Fibroblast of skin of abdomen (primary cell): ENCODE measurements at places on chromosomes 6 and 20.

DNA sequence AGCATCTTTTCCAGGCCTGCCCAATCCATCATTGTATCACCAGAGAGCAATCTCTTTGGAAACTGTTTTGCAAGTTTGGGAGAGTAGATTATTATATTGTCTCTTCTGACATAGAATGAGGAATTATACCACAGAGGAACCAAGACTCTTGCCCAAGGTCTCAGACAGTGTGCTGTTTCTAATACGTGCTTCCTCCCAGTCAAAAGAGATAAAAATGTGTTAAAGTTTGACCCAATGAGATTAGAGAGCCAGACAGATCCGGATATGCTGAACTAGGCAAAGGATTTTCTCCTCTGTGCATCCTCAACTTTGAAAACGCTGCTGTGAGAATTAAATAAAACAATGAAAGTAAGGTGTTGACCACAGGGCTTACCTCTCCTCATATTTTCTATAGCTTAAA, 18.6 kb upstream of the NT5E start:
- DNase-seq = no peak

- DNase-seq = no peak
Measured at GRCh38 chr6:149492798-149493343, 8.1 kb upstream of the ZC3H12D start.

- DNase-seq = peak; percentile 81
Measured at GRCh38 chr6:7919871-7920270, 9.3 kb upstream of the TXNDC5 start.

DNA sequence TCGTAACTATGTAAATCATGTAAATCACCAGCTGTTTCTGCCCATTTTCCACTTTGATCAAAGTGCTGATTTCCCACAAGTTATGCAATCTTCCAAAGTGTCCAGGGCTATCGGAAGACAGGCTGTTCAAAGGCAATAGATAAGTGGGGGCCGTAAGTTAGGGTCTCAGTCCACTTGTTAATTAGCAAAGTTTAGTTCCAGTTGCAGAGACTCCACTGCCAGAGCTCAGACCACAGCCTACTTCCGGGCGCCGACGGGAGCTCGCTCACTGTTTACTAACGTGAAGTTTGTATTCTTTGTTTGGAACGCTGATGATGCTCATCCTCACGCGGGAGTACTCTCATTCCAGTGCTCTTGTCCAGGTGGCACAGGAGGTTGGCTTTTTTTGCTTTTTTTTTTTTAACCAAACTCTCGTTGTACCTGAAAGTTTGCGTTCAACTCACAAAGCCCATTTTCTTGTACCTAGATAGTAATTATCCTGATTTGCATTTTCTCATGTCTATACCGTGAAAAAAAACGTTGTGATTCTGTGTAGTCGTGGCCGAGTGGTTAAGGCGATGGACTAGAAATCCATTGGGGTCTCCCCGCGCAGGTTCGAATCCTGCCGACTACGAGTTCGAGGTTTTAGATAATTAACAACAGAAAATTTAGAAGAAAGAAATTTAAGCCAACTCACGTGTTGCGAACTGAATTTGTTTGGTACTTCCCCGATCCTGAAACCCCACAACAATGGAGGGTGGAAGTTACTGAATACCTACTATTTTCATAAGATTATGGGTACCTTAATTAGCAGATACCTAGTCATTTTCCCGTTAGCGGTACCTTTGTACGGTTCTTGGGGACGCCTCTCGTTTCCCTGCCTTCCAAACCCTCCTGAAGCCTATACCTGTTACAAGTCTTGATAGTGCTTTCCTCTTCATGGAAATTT, 29.9 kb upstream of the ZNF184 start:
- peak; percentile 74 for DNase-seq

DNA sequence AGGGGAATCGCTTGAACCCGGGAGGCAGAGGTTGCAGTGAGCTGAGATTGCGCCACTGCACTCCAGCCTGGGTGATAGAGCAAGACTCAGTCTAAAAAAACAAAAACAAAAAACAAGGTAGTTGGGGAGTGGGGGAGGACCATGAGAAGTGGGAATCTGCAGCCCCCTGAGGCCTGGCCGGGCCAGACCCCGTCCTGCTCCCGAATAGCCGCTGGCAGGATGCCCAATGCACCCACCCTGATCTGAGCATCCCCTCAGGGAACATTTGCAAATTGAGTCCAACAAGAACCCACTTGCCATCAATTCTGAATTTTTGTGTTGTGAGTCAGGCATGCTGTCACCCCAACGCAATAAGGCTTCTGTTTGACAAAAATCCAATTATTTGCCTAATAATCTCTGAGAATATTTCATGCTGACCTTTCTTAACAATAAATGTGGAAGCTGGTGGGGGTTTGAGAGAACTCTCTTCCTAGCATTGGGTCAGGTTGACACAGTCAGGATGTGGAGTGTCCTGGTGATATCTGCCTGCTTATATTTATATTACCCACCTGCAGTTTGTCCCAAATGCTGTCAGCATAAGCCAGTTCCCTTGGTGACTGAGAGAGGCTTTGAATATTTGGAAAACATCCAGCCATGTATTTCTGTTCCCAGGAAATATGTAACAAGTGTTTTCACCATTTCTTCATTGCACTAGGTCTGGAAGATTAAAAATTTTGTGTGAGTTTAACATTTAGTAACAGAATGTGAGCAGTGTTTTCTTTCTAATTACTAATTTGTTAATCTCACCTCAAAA, 28.4 kb upstream of the FRMD1 start:
- DNase-seq = no peak

- DNase-seq = no peak
Measured at GRCh38 chr6:167981916-167982462, 15.5 kb upstream of the KIF25 start.

DNA sequence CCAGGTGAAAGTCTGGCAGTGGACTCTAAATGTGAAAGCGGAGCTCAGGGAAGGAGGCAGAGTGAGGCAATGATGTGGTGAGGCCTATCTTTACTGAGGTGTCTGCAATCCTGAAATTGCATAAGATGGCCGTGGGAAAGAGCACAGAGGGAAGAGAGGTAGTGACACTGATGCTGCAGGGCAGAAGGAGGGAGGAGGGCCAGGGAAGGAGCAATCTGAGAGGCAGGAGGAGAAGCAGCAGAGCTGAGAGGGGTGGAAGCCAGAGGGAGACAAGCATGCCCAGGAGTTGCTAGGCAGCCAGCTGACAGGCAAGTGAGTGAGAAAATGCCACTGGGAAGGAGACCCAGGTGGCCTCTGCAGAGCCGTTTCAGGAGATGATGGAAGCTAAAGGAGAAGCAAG, 97.4 kb upstream of the CNR1 start:
- no peak for DNase-seq

- no peak for DNase-seq
Measured at GRCh38 chr20:54106162-54106561, 35.8 kb upstream of the BCAS1 start.

GRCh38 chr6:29830409-29830808, 2.8 kb downstream of the HLA-G start:
- DNase-seq = no peak

GRCh38 chr6:31597006-31597405, 4.2 kb upstream of the NCR3 start:
- DNase-seq = peak; percentile 28

GRCh38 chr20:33005908-33006775, 1.4 kb upstream of the BPIFB2 start:
- no peak for DNase-seq

DNA sequence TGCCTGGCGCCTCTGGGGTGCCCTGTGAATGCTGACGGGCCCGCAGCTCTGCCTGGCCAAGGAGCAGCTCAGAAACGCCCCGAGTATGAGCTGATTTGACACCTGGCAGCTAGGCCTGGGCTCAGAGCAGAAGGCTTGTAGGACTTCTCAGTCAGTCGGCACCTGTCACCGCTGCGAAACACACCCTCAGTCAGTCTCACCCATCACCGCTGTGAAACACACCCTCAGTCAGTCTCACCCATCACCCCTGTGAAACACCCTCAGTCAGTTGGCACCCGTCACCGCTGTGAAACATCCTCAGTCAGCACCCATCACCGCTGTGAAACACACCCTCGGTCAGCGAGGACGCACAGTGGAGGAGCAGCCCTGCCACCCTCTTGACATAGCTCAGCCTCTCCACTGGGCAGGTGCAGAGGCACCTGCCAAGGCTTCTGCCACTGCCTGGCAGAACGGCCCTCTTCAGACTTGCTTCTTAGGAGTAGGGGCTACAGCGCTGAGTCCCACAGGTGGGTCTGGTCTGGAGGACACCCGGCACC, 109.0 kb downstream of the PSMB1 start:
- DNase-seq = no peak

DNA sequence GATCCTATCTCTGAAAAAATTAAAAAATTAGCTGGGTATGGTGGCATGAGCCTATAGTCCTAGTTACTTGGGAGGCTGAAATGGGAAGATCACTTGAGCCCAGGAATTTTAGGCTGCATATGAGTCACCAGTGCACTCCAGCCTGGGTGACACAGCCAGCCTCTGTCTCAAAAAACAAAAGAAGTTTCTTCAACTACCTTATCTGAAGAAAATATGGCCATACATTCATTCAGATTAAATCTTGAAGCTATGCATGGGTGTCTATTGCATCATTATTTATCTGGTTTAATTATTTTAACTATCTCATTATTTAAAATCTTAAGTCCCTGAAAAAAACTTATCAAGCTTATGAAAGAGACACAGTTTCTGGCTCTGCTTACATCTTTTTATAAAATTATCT, 204.1 kb downstream of the SIM1 start:
- no peak for DNase-seq

DNA sequence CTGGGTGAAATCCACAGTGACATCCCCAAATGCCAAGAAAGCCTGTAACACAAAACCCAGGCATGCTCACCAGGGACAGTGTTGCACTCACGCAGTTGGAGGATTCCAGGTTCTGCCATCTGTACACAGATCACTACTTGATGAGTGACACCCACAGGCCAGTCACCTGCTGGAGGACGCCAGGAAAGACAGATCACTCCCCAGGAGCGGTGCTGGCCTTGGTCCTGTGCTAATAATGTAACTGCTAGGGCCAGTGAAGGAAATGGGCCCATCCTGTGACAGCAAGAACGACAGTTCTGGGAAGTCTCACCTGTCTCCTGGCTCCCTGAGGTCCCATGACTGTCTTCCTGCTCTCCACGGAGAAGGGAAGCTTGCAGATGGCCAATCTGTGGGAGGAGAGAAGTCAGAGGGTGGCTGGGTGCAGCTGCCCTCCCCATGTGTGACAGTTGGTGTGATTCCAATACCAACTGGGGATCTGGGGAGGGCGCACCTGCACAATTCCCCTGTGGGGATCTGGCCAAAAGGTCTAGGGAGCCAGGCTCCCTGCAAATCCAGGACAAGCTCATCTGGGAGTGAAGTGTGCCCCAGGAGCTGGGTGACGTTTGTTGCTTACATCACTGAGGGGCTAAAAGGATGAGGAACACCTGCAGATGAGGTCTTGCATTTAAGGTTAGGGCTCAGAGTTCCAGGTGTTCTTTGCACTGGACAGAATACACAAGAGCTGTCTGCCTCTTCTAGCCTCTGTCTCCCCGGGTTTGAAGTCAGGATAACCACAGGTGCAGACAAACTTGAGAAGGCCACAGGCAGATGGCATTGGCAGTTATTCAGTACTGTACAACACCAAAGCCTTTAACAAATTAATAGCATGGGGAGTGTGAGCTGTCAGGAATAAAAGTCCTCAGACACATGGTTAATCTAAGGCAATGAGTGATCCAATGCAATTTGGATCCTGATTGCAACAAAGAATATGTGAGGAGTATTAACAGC, 10.3 kb downstream of the ZNF337 start:
- DNase-seq = no peak

DNA sequence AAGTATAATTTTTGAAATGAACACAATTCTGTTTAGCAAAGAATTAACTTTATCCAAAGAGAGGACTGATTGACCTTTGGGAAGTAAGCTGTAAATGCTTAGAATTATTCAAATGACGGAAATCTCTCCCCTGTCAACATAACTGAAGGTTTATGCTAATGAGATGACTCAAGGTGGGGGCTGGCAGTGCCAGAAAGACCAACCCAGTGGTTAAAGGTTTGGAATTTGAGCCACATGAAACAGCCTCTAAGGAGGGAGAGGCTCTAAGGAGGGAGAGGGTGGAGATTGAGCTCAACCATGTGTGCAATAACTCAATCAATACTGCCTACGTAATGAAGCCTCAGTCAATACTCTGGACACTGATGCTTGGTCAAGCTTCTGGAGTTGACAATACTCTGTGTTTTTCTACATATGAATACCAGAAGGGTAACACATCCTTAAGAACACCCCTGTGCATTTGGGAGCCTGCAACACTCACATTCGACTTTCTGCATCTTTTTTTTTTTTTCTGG, 123.4 kb upstream of the TENT5A start:
- no peak for DNase-seq

DNA sequence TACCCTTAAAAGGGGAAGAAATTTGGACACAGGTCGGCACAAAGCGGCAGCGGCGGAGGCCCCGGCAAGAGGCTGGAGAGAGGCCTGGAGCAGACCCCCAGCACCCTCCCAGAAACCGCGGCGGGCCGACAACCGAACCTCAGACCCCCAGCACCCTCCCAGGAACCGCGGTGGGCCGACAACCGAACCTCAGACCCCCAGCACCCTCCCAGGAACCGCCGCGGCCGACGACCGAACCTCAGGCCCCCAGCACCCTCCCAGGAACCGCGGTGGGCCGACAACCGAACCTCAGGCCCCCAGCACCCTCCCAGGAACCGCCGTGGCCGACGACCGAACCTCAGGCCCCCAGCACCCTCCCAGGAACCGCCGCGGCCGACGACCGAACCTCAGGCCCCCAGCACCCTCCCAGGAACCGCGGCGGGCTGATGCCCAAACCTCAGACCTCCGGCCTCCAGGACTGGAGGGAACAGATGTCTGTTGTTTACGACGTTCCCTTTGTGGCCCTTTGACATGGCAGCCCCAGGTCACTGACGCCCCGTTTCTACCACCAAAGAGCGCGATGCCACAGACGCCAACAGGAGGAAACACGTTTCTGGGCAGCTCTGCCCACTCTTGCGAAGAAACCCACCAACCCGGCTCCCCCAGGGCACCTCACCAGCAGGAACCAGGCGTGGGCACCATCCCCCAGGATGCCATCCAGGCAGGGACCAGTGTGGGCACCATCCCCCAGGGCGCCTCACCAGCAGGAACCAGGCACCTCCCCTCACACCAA, 28.4 kb downstream of the ZBTB46 start:
- no peak for DNase-seq

GRCh38 chr6:39075807-39076622, 27.4 kb downstream of the GLP1R start:
- DNase-seq = no peak

- no peak for DNase-seq
Measured at GRCh38 chr20:11436113-11436905, 481.4 kb upstream of the BTBD3 start.

DNA sequence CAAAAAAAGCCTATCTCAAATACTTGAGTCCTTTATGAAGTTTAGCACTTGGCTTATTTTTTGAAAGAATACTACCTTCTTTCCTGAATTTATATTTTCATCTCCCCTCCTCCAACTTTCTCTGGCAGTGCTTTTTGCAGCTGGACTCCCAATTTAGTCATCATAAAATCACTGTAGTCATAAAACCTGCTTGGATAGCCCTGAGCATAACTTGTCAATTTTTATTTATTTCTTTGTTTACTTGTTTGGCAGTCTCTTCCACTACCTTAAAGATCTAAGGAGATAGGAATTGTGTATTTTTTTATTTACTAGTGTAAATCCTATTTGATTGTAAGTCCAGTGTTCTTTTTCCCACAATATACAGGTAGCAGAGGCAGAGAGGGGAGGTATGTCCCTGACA, 11.2 kb upstream of the EDN1 start:
- no peak for DNase-seq
